ENCODE measurements at places on chromosomes 3 and 15.

- no peaks in the 10 kb centered on the region for H3K36me3 ChIP-seq
- no peak overlapping the region for H3K4me3 ChIP-seq
- H3K4me1 ChIP-seq: no peaks in the 10 kb centered on the region
- H3K27ac ChIP-seq: no peak overlapping the region
- H3K27me3 ChIP-seq: no peaks in the 10 kb centered on the region
Observed at GRCh38 chr15:64739577-64740143, 35.7 kb downstream of the RBPMS2 start.

DNA sequence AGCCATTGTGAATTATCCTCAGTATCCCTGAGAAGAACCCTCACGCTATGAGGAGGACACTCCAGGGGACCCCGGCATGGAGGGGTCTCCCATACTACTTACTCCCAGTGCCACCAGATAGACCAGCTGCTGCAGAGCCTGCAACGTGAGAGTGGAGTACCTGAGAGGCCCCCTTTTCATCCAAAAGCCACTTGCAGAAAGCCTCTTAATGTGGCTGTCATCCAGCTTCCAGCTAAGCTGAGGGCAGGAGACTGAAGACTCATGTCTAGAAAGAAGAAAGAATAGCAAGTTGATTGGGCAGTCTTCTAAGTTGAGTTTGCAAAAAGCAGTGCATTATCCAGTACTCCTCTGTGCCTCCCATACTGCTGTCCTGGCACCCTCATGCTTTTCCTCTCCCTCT, 27.3 kb upstream of the MNS1 start:
- no peak overlapping the region for H3K4me3 ChIP-seq
- peaks cover 4% of the 10 kb centered on the region for H3K27me3 ChIP-seq
- no peaks in the 10 kb centered on the region for H3K36me3 ChIP-seq
- H3K27ac ChIP-seq: no peak overlapping the region
- DNase-seq: no peak

- H3K4me1 ChIP-seq: no peaks in the 10 kb centered on the region
- no peak overlapping the region for H3K4me3 ChIP-seq
- no peak overlapping the region for H3K27ac ChIP-seq
- H3K27me3 ChIP-seq: peaks cover 36% of the 10 kb centered on the region
- H3K36me3 ChIP-seq: peaks cover 2% of the 10 kb centered on the region
Observed at GRCh38 chr15:39517122-39517855, 63.6 kb upstream of the THBS1 start.

DNA sequence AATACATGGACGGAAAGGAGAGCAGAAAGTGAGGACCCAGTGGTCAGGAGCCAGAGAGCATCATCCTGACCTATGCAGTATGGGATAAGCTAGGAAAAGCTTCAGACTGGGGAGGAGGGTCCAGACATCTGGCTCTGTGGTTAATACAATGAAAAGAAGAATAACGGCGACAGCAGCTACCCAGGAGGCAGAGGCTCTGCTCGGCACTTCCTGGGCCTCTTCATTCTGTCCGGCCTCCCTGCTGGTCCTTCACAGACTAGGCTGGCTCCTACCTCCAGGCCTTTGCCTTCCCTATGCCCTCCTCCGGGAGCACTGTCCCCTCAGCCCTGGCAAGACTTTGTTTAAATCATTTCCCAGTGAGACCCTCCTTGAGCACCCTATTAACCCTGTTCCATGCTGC, 58.9 kb upstream of the WNT5A start:
- no peaks in the 10 kb centered on the region for H3K4me1 ChIP-seq
- no peak overlapping the region for H3K4me3 ChIP-seq
- no peaks in the 10 kb centered on the region for H3K27me3 ChIP-seq

DNA sequence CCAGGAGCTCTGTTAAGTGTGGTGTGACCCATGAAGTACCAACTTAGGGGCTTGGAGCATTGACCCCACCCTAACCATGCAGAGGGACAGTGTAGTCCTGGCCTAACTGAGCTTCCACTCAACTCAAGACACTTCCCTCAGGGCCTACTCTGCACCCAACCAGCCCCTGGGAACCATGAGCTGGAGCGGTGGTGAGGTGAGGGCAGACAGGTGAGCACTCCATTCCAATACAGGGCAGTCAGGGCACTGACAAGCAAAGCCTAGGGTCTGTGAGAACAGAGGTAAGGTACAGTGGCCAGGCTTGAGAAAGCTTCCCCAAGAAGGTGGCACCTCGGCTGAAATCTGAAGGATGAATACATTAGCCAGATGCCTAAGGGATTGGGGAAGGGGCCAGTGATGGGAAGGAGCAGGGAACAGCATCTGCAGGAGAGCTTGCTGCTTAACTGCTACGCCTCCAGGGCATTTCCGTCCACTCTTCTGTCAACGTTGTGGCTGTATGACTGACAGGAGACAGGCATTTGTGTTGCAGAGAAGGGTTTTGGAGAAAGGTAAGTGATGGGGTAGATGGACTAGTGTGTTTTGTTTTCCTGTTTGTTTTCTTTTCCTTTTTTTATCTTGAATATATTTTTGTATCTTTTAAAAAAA, 243.5 kb upstream of the TRIM42 start:
- H3K36me3 ChIP-seq: no peaks in the 10 kb centered on the region
- no peak overlapping the region for H3K4me3 ChIP-seq
- no peaks in the 10 kb centered on the region for H3K4me1 ChIP-seq
- no peak for DNase-seq
- no peak overlapping the region for H3K27ac ChIP-seq

DNA sequence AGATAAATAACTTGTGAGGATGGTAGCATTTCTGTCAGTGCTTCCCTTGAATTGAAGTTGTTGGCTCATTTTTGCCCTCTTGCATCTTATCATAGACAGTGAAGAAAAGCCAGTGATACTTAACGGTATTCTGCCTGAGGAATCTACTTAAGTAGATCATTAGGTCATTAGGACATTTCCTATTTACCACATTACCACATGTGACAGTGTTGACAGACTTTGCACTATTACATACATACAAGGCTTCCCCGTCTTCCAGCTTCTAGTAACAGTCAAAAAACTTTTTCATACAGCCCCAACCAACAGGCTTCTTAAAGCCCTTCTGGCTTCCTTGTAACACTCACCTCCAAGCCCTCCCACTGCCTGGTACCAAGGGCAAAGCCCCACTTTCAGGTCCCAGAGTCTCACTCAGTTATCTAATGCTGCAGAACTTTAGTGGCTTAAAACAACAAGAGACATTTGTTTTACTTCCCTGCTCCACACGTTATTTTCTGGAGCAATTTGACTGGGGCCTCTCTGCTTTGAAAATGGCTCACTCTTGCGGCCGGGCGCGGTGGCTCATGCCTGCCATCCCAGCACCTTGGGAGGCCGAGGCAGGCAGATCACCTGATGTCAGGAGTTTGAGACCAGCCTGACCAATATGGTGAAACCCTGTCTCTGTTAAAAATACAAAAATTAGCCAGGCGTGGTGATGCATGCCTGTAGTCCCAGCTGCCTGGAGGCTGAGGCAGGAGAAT, 40.0 kb downstream of the ASB7 start:
- no peak overlapping the region for H3K4me3 ChIP-seq
- no peak overlapping the region for H3K27ac ChIP-seq
- no peak for DNase-seq
- no peaks in the 10 kb centered on the region for H3K27me3 ChIP-seq
- H3K36me3 ChIP-seq: no peaks in the 10 kb centered on the region

DNA sequence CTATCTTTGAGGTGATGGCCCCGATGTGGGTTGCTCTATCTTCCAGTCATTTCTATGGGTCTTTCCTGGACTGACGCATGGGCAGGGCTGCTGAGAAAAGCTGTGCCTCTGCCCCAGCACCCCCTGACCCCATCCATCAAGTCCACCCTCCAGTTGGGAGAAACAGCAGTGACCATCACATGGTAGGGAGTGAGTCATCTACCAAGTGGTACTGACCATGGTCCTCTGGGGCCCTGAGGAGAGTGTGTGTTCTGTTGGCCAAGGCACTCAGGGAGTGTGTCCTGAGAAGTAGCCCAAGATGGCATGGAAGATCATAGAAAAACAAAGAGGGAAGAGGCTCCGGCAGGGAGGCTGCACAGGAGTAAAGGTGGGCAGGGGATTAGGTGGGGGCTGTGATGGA, 1.6 kb upstream of the DNAH1 start:
- H3K36me3 ChIP-seq: peaks cover 3% of the 10 kb centered on the region
- H3K27me3 ChIP-seq: no peaks in the 10 kb centered on the region
- DNase-seq: no peak
- H3K4me1 ChIP-seq: peaks cover 49% of the 10 kb centered on the region
- H3K27ac ChIP-seq: no peak overlapping the region

GRCh38 chr15:62779036-62779770, 263.3 kb upstream of the TPM1 start:
- no peak overlapping the region for H3K4me3 ChIP-seq
- DNase-seq: no peak
- H3K27ac ChIP-seq: no peak overlapping the region
- no peaks in the 10 kb centered on the region for H3K36me3 ChIP-seq

GRCh38 chr3:132622148-132622547, 25.1 kb downstream of the ACKR4 start:
- no peaks in the 10 kb centered on the region for H3K27me3 ChIP-seq
- no peaks in the 10 kb centered on the region for H3K4me1 ChIP-seq
- no peak for DNase-seq
- no peak overlapping the region for H3K4me3 ChIP-seq
- no peak overlapping the region for H3K27ac ChIP-seq

- peaks cover 27% of the 10 kb centered on the region for H3K36me3 ChIP-seq
- peaks cover 93% of the 10 kb centered on the region for H3K4me1 ChIP-seq
- DNase-seq: no peak
Observed at GRCh38 chr3:50630394-50630793, 13.4 kb downstream of the MAPKAPK3 start.

DNA sequence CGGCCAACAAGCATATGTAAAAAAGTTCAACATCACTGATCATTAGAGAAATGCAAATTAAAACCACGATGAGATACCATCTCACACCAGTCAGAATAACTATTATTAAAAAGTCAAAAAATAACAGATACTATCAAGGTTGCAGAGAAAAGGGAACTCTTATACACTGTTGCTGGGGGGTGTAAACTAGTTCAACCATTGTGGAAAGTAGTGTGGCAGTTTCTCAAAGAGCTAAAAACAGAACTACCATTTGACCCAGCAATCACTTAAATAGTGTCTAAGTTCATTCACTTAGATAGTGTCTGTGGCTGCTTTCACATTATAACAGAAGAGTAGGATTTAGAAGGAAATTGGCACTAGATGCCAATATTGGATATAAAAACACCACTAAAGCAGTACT, 49.7 kb downstream of the CGGBP1 start:
- no peaks in the 10 kb centered on the region for H3K4me1 ChIP-seq
- no peaks in the 10 kb centered on the region for H3K36me3 ChIP-seq
- peaks cover 2% of the 10 kb centered on the region for H3K27me3 ChIP-seq
- H3K27ac ChIP-seq: no peak overlapping the region
- H3K4me3 ChIP-seq: no peak overlapping the region

GRCh38 chr3:72182206-72182605, 397.3 kb upstream of the PROK2 start:
- H3K36me3 ChIP-seq: no peaks in the 10 kb centered on the region
- DNase-seq: no peak
- H3K4me1 ChIP-seq: peaks cover 12% of the 10 kb centered on the region
- H3K27ac ChIP-seq: no peak overlapping the region
- H3K27me3 ChIP-seq: peaks cover 16% of the 10 kb centered on the region

- no peaks in the 10 kb centered on the region for H3K36me3 ChIP-seq
- peaks cover 4% of the 10 kb centered on the region for H3K27me3 ChIP-seq
- H3K4me1 ChIP-seq: no peaks in the 10 kb centered on the region
- no peak overlapping the region for H3K27ac ChIP-seq
- no peak for DNase-seq
Observed at GRCh38 chr15:58867926-58868325, 65.6 kb downstream of the SLTM start.

GRCh38 chr3:187265461-187265955, 26.0 kb downstream of the MASP1 start:
- no peak overlapping the region for H3K4me3 ChIP-seq
- H3K36me3 ChIP-seq: no peaks in the 10 kb centered on the region
- peaks cover 12% of the 10 kb centered on the region for H3K27me3 ChIP-seq
- no peak overlapping the region for H3K27ac ChIP-seq
- H3K4me1 ChIP-seq: no peaks in the 10 kb centered on the region
- DNase-seq: no peak

- DNase-seq: no peak
- peaks cover 16% of the 10 kb centered on the region for H3K4me1 ChIP-seq
- peaks cover 15% of the 10 kb centered on the region for H3K27me3 ChIP-seq
- H3K27ac ChIP-seq: no peak overlapping the region
- no peak overlapping the region for H3K4me3 ChIP-seq
- H3K36me3 ChIP-seq: peaks cover 2% of the 10 kb centered on the region
Observed at GRCh38 chr3:11244121-11244677, 28.0 kb upstream of the ATG7 start.

Data from activated CD4-positive, alpha-beta memory T cell treated with anti-CD3 and anti-CD28 coated beads for 36 hours (primary cell).